Progenitor cell of endocrine pancreas (in vitro differentiated cells): ENCODE measurements at places on chromosomes 4 and X. TPM values are rescaled to one million over a fixed set of nuclear protein-coding genes. Genes with fewer than 3 reads are reported as not detected.

DNA sequence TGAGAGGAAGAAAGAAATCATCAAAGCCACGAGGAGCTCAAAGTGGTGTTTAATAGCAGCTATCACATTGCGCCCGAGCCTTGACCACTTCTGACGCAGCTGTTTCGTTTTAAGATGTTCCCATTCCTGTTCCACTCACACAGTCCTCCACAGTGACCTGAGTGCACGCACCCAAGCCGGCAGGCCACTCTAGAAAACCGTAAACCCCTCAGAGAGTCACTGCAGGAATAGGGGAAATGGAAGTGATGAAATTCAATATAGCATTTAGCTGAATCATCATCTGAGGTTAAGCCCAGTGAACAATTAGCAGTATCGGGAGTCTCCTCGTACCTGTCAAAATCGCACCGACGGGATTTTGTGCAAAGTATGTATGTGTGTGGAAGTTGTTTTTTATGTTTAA is 17.9 kb upstream of the HAND2 start:
- peaks cover 74% of the 10 kb centered on the region for H3K27me3 ChIP-seq
- no peak overlapping the region for H3K4me3 ChIP-seq
- DNase-seq = no peak
- no peaks in the 10 kb centered on the region for H3K36me3 ChIP-seq
- H3K4me1 ChIP-seq = no peaks in the 10 kb centered on the region

ADGRG2 gene
- total RNA-seq = 0.81 and 1.4 TPM in 2 replicates

DNA sequence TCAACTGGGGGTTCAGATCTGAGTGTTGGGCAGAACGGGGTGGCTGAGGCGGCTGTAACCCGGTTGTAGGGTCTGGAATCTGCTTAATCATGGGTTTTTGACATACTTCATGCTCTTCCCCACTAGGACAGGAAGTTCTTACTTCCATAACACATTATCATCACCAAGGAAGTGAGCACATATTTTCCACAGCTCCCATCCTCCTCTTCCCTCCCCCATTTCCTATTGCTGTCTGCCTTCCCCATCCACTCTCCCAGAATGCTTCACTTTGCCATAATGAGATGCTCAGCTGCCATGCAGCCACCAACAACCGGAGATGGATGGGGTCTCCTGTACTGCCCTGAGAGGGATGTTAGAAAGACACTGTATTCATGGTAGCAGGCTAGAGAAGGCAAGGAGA is 6.4 kb upstream of the DCUN1D4 start:
- no peak overlapping the region for H3K4me3 ChIP-seq
- no peaks in the 10 kb centered on the region for H3K36me3 ChIP-seq
- peaks cover 13% of the 10 kb centered on the region for H3K27me3 ChIP-seq
- H3K4me1 ChIP-seq = no peaks in the 10 kb centered on the region
- H3K27ac ChIP-seq = peak overlapping the region; percentile 33
- DNase-seq = no peak

QRFPR gene
- total RNA-seq = not detected in 2 replicates

- H3K27ac ChIP-seq = no peak overlapping the region
- no peak overlapping the region for H3K4me3 ChIP-seq
- H3K27me3 ChIP-seq = peaks cover 10% of the 10 kb centered on the region
- H3K36me3 ChIP-seq = no peaks in the 10 kb centered on the region
Observed at GRCh38 chr4:80091184-80091583, 18.2 kb upstream of the ANTXR2 start.

RAB28 gene
- total RNA-seq = 26.9 and 28.3 TPM in 2 replicates

CFAP47 gene
- 1.5 and 1.7 TPM in 2 replicates for total RNA-seq

GPR82 gene
- total RNA-seq = not detected in 2 replicates

DMRTC1B gene
- total RNA-seq = 6.3 and 8.1 TPM in 2 replicates

DNA sequence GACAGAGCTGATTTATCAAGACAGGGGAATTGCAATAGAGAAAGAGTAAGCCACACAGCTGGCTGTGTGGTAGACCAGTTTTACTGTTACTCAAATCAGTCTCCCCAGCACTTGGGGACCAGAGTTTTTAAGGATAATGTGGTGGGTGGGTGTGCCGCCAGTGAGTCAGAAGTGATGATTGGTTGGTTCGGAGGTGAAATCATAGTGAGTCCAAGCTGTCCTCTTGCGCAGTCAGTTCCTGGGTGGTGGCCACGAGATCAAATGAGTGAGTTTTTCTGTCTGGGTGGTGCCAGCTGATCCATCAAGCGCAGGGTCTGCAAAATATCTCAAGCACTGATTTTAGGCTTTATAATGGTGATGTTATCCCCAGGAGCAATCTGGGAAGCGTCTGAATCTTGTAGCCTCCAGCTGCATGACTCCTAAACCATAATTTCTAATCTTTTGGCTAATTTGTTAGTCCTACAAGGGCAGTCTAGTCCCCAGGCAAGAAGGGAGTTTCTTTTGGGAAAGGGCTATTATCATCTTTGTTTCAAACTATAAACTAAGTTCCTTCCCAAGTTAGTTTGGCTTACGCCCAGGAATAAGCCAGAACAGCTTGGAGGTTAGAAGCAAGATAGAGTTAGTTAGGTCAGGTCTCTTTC is 44.0 kb upstream of the PPP1R2C start:
- H3K27me3 ChIP-seq = no peaks in the 10 kb centered on the region
- peaks cover 3% of the 10 kb centered on the region for H3K4me1 ChIP-seq
- DNase-seq = no peak
- no peaks in the 10 kb centered on the region for H3K36me3 ChIP-seq
- no peak overlapping the region for H3K4me3 ChIP-seq
- H3K27ac ChIP-seq = no peak overlapping the region

DNA sequence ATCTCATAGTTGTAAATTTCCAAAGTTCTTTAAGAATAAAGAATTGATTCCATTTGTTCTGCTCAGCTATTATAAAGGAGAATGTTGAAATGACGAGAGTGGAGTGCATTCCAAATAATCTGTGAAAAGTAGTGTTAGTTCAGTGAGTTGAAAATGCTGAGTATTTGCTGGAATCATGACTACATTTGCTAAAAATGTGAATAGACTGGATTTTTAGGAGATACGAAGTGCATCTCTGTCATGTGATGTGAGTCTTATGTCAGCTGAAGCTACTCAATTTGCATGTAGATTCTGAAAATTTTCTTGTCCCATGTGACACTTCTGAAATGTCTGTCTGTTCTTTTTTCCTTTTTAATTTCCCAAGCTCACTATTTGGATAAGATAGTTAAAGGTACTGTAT is 206.0 kb downstream of the DCTD start:
- no peak overlapping the region for H3K27ac ChIP-seq
- H3K4me3 ChIP-seq = no peak overlapping the region
- DNase-seq = no peak
- peaks cover 18% of the 10 kb centered on the region for H3K36me3 ChIP-seq
